ENCODE measurements at places on chromosomes 6 and 20.

- DNase-seq = no peak
Observed at GRCh38 chr20:35820715-35821114, 48.9 kb downstream of the PHF20 start.

- DNase-seq = no peak
Observed at GRCh38 chr6:16651871-16652270, 109.4 kb downstream of the ATXN1 start.

DNA sequence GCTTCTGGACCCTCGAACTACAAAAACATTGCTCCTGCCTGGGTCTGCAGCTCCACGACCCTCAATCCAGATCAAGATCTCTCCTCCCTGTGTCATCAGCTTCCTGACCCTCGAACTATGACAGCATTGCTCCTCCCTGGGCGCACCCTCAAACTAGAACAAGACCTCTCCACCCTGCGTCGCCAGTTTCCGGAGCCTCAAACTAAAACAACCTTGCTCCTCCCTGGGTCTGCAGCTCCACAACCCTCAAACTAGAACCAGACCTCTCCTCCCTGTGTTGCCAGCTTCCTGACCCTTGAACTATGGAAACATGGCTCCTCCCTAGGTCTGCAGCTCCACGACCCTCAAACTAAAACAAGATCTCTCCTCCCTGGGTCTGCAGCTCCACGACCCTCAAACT is 339.7 kb upstream of the SULF2 start:
- DNase-seq = no peak

GRCh38 chr20:24043294-24043693 is 54.7 kb upstream of the GGTLC1 start:
- no peak for DNase-seq

DNA sequence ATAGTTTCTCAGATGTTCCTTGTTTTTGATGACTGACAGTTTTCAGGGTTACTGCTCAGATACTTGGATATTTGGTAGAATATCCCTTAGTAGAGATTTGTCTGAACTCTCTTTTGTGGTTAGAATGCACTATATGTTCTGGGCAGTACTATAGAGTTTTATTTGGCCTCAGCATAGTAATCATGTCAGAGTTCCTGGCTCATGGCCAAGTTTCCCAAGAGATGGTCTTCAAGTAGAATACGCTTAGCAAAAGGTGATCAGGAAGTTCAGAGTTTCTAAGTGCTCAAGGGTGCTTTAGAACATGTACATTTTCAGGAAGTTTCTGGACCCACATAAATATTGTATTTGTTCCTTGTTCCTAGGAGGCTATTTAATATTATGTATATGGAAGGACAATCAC is 1209.7 kb upstream of the GJE1 start:
- DNase-seq = no peak
